ENCODE measurements at places on chromosomes 3 and 15.

DNA sequence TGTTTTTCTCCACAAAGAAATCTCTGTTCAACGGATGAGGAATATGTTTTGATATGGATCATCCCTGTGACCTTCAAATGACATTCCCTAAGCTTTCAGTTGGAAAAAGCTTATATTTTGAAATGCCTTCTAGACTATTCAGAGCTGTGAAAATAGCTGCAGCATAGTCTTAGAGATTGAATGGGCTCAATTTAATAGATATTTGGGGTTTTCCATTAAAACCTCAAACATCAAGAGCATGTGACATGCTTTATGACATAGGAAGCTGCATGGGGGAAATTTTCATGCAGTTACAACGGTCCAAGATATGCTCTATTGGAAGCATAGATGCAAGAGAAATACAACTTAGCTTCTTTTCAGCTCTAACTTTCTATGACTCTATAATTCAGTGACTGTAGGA, 102.8 kb downstream of the LSAMP start:
- no peak for ATAC-seq

- ATAC-seq: peak; percentile 76
These were observed 68.6 kb downstream of the ABHD5 start for GRCh38 chr3:43759297-43759782.

GRCh38 chr15:69857686-69858391, 239.9 kb downstream of the TLE3 start:
- no peak for ATAC-seq

DNA sequence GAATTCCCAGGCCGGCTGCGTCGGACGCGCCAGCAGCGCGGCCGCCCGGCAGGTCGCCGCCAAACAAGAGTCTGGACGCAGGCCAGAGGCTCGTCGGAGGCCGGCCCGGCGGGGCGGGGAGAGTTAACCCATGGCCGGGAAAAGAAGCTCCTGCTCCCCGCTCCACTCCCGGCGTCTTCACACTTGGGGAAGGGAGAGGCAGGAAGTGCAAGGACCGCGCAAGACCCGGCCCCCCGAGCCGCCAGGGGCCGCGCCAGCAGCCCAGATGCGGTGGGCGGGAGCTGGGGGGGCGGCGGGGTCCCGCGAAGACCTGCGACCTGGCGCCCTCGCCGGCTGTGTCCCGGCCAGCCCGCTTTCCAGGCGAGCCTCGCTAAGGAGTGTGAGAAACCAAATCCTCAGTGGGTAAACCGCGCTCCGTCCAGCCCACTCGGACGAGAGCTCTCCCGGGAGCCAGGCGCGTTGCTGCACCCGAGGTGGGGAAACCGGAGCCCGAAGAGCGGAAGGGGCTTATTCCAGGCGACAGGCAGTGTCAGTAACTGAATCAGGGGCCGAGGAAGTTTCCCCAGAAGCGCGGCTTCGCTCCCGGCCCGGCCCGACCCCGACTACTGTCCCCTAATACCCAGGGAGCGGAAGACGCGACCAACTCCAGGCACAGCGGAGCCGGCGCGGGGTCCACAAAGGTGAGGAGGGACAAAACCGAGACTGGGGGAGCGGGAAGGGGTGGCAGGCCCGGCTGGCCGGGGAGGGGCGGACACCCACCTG, 721 bp downstream of the ADAMTS7 start:
- peak; percentile 54 for ATAC-seq

- ATAC-seq: no peak
These were observed 4.5 kb upstream of the GJD2 start for GRCh38 chr15:34759347-34759746.

- ATAC-seq: no peak
These were observed 93.5 kb upstream of the PRICKLE2 start for GRCh38 chr3:64318668-64319271.

GRCh38 chr15:79520654-79521053, 88.5 kb downstream of the MINAR1 start:
- no peak for ATAC-seq

- no peak for ATAC-seq
These were observed 1059.2 kb downstream of the OTOL1 start for GRCh38 chr3:162555761-162556160.

DNA sequence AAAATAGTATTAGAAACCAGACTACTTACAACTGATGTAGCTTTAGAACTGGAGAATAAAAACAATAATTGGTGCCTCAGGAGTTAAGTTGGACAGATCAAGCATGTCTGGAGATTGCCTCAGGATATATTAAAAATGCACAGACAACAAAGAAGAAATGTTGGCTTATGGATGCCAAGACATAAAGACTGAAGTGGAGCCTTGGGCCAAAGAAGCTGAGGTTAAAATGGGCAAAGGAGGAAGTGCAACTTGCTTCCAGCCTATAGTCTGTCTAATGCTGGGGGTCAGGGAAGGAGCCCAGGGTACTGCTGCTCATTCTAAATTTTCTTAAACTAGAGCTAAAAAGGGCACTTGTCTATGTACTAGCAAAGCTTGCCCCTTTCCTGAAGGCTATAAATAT, 77.5 kb downstream of the ESYT3 start:
- ATAC-seq: no peak

DNA sequence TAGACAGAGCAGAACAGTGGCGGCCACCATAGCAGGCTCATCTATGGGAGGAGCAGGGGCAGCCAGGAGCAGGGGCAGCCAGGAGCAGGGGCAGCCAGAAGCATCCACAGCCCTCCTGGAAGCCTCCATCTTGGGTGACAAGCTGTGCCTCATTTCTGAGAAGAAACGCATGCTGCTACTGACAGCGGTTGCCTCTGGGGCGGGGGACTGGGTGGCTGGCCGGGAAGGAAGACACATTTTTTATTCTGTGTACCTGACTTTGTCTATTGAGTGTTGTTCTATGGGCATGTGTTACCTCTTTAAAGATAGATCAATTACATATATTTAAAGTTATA, 71.5 kb upstream of the KLF13 start:
- ATAC-seq: no peak

- peak; percentile 84 for ATAC-seq
These were observed 86.2 kb downstream of the RFTN1 start for GRCh38 chr3:16427103-16427965.

GRCh38 chr3:19147905-19148767, at the start of gene KCNH8:
Gene KCNH8, plus strand, starts transcription at chr3:19148510. Its CDS starts 210 bp downstream, at chr3:19148720.
- ATAC-seq: peak; percentile 7

DNA sequence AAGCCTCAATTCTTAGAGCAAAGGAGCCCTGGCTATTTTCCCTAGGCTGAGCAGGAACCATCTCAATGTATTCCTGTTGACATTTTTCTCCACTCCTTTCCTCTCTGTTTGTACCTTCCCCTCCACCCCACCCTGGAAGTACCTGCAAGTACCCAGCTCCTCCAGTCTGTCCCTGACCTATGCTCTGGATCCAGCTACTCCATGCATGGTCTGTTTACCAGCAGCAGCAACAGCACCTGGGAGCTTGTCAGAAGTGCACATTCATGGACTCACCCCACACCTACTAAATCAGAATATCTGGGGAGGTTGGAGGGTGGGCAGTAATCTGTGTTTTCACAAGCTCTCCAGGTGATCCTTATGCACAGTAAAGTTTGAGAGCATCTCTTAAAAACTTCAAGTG, 240.7 kb upstream of the UMPS start:
- no peak for ATAC-seq

DNA sequence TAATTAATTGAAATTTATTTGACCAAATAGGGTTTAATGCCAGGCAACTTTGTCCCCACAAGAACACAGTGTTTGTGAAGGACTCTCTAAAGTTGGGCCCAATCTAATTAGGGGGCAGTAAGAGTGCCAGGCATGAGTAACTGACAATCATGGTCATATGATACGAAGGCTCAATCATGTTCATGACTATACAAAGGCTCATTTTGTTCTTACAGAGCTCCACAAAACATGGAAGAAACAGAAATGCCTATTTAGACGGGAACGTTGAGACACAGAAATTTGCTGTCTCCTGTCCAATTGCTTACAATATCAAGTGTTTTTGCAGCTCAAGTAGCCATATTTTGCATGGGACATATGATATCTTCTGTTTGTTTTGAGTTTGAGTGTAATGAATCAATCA, 391.1 kb downstream of the SI start:
- no peak for ATAC-seq

DNA sequence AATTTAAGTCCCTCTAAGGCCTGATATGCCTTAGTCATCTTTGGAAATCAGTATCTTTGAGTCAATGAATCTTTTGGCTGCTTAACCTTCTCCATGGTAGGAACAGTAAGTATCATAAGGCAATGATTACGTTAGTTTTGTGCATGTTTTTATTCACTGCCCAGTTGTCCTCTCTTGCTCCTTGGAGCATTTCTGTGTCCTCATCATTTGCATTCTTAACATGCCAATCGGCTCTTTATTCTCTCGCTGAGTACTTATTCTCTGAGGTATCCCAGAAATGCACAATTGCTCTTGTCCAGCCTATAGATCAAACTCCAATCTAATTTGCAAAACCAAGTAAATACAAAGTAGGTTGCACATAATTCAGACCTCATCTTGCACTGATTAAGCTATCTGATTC, 405.0 kb upstream of the IL12A start:
- peak; percentile 63 for ATAC-seq

GRCh38 chr15:37773111-37773860, 161.2 kb upstream of the TMCO5A start:
- ATAC-seq: peak; percentile 99

- ATAC-seq: no peak
These were observed 8.5 kb downstream of the MFN1 start for GRCh38 chr3:179355996-179356395.

- no peak for ATAC-seq
These were observed 37.6 kb downstream of the MCF2L2 start for GRCh38 chr3:183390844-183391243.

GRCh38 chr15:99734575-99734974, 1.3 kb upstream of the LYSMD4 start:
- ATAC-seq: no peak

GRCh38 chr15:40792394-40792793, 14.5 kb upstream of the ZFYVE19 start:
- no peak for ATAC-seq

- no peak for ATAC-seq
These were observed 27.6 kb downstream of the KLHL18 start for GRCh38 chr3:47310391-47310790.

DNA sequence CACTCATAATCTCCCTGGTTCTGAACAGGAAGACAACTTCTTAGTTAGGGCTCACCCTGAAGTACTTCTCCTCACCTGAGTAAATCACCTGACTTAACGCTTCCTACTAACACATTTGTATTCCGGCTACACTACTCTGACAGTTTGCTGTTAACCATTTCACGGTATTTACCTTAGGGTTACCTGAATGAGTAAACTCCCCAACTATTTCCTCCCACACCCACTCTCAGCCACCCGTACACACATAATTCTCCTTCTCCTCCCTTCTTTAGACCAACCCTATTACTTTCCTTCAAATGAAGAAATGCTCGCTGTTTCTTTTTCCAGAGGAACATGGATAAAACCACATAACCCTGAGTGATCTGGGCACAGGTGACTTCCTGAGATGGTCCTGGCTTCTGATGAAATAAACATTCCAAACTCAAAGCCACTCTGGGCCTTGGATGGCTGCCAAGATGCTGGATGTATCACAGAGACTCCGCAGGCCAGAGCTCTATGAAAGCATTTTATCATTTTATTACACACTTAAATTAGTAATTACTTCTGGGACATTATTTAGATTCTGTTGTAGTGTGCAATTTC, 183.6 kb upstream of the ATP11B start:
- ATAC-seq: no peak

DNA sequence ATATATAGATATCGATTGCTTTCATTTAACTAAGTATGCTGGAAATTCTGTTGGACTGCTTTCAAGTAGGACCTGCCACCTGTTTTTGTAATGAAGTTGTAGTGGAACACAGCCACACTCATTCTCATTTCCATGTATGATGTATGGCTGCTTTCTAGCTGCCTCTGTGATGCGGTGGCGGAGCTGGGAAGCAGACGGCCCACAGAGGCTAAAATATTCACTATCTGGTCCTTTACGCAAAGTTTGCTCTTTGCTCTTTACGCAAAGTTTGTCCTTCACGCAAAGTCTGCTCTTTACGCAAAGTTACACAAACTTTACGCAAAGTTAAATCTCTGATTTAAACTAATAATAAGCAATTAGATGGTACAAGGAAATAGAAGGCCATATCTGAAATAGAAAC, 91.5 kb downstream of the DLG1 start:
- no peak for ATAC-seq

- no peak for ATAC-seq
These were observed 39.1 kb downstream of the SMAD3 start for GRCh38 chr15:67104510-67104909.

DNA sequence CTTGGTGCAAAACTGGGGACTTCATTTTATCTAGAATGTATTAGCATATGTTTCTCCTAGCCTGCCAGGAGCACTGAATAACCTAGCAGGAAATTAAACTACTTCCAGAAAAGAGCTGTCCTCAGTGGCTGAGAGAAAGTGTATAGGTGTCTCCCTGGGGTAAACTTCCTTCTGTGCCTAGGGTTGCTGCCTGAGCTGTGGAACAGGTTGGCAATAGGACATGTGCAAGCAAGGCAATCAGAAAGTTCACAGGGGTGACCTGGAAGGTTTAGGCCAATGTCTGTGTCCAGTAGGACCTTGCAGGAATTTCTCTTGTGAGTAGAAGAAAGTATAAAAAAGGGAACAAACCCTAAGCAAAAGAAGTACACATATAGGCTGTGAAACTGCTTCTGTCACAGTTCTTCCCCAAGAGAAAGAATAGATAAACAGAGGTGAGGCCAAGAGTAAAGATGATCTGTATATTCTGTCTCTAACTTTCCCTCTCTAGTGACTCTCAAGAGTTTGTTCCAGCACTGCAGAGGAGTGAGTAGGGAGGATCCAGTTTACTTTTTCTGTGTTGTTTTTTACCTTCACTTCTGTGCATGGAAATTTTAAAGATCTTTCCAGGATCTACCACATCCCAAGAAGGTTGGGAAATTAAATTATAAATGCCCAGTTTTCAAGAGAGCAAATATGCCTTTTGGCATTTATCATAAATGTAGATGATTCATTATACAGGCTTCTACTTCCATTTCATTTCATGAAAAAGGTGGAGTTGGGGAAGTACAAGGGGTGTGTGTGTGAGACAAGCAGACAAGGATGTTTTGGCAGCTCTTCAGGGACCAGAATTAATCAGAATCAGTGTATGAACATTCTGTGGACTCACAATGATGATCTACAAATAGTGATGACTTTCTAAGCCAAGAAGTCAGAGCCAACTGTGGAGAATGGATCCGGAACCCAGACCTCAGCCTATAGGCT, 155.2 kb downstream of the RBPMS2 start:
- peak; percentile 78 for ATAC-seq

DNA sequence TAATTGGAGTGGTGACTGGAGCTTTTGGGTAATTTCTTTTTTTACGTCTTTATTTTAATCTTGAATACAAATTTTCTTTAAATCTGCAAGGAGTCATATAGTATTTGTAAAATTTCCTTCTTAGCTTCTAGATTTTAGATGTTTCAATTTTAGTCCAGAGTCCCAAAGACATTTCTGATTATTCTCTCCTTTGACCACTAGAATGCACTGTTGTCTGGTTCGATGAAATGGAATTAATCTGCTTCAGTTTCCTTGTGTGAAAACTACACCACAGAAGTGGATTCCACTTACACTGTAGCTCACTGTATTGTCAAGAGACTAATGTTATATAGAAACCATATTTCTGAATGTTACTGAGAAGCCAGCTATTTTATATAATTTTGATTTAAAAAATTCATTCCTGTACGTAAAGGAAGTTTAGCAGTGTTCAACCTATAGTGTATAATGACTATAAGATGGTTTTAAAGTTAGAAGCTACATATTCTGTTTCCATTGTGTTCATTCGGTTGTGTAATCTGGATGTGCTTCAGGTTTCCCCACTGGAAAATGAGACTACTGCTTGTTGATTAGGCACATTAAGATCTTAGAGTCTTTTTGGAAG, 6.1 kb downstream of the GRAMD1C start:
- ATAC-seq: peak; percentile 70

Measured in SK-N-SH treated with all-trans-retinoic acid at 6 μM for 48 hours (cell line).